ENCODE measurements at places on chromosomes 2 and 18.

DNA sequence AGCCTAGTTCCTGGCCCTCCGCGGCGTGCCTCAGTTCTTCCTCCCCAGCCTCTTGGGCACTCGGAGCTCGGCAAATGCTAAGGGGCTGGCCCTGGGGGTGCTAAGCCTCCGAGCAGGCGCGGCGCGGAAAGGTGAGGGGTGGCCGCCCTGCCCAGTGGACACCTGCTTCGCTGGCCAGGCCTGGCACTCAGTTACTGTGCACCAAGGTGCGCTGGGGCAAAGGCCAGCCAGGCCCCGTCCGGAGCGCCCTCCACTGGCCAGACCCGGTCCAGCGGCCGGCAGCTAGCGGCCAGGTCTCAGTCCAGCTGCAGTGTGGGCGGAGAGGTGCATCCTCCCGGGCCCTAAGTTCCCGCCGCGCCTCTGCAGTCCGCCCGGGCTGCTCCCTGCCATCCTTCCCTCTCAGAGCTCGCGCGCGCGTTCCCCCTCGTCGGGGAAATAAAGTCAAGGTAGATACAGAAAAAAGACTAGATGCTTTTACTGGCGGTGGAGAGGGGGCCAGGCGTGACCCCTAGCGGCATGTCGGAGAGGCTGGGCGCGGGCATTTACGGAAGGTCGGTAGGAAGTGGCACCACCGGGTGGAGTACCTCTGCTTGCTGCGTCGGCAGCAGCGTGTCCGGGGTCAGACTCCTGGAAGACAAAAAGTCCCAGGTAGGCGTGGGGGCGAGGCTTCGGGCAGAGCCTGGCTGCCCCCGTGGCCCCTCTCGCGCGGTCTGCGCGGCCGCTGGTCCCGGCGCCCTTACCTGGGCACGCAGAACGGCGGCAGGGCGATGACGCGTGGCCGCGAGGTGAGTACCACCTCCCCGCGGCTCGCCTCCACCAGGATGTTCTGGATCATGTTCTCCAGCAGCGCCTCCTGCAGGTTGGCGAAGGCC lies 9.4 kb upstream of the CRYBA2 start:
- DNase-seq = peak; percentile 26

DNA sequence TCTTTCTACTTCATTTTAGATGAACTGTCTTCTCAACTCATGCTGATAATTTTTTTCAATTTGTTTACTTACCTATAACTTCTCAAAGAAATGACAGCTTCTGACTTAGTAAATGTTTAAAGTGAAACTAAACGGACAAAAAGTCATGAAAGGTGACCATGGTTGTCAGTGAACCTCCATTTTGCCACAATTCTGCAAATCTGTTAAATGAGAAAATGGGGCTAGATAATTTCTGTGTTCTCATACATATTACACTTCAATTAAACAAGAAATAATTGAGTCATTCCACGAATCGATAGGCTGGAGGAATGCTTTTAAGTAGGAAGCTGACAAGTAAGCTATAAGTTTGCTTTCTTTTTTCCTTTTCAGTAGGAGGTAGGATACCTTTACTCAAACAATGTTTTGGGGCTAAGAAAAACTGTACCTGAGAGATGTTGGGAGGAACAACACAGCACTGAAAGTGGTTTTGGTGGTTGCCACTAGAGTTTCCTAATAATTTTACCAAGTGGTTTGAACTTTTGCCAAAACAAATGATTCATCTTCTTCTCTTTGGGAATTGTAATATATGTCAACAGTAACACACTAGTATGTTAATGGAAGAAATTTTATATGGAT lies 17.1 kb downstream of the DYNAP start:
- DNase-seq = peak; percentile 25

- DNase-seq = no peak
Measured at GRCh38 chr2:233756429-233757081, 3.5 kb upstream of the UGT1A1 start.

GRCh38 chr2:18721038-18721922 lies 131.9 kb upstream of the NT5C1B start:
- peak; percentile 40 for DNase-seq

DNA sequence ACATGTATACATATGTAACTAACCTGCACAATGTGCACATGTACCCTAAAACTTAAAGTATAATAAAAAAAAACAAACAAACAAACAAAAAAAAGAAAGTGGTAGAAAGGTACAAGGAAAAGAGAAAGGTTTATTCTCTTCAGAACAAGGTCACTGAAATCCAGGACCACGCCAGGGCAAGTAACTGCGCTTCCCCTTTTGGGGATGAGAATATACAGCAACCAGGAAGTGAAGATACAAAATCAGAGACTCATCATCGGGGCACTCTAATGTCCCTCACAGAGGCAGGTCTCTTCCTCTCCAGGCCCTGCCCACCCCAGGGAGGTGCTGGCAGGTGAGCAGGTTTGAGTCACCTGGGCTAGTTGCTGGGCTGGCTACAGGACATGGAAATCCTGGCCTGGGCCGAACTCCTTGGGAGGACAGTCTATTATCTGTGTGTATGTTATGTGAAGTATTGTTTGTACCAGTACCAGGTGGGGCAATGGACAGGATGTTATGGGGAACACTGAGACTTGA lies 100.4 kb upstream of the GPR45 start:
- no peak for DNase-seq

DNA sequence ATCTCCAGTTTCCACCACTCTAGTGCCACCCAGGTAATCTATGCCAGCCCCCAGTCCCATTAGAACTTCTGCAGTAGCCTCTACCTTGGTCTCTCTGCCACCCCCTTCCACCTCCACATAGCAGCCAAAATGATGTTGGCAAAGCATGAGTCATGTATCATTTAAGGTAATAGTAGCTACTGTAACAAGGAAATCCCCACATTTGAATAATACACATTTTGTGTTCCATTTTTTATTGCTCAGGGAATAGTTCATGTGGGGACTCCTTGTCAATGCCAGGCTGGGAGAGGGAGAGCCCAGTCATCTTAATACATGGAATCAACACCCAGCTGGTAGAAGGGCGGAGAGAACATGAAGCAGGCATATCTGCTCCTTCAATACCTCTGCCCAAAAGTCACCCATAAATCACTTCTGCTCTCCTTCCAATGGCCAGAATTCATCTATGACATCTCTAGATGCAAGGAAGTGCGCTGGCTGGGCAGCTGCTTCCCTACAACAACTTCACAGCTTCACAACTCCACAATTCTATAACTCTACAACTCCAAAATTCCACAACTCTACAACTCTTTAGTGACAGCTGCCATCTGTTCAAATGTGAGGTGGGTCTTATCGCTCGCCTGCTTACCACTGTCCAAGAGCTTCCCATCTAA lies 70.6 kb upstream of the GLS start:
- DNase-seq = no peak

GRCh38 chr2:99988599-99988998 lies 153.8 kb downstream of the AFF3 start:
- no peak for DNase-seq

GRCh38 chr2:171864357-171864985 lies 29.6 kb downstream of the SLC25A12 start:
- DNase-seq = no peak

DNA sequence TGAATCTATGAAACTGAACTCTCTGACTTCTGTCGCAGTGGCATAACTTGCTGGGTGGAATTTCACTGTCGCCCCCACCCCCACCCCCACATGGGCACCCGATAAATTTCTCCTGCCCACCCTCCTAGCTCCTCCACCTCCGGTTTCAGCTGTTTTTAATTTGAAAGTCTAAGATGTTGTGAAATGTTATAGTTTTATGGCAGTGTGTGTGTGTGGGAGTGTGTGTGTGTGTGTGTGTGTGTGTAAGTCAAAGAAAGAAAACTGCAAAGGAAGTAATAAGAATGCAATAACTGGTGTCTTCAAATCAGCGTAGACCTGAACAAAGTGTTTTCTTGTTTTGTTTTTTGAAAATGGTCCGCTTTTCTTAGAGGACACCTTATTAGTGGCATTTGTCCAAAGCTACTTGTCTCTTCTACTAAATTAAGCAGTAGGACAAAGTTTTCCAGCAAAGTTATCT lies 388 bp downstream of the DTNA start:
- DNase-seq = peak; percentile 27

DNA sequence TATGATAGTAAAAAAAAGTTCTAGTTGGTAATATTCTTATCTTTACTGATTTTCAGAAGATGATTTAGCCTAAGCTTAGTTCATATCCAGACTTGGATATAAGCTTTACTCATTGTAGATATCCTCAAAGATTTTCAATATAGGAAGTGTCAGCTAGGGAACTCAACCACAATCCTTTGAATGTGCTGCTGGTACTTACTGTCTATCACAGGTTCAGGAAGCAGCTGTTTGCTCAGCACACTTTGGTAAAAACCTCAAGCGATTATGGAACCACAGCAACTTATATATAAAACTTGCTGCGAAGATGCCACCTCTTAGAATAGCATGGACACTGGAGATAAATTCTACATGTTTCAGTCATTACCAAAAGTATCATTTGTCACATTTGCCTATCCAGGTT lies 60.1 kb upstream of the TNFRSF11A start:
- no peak for DNase-seq

DNA sequence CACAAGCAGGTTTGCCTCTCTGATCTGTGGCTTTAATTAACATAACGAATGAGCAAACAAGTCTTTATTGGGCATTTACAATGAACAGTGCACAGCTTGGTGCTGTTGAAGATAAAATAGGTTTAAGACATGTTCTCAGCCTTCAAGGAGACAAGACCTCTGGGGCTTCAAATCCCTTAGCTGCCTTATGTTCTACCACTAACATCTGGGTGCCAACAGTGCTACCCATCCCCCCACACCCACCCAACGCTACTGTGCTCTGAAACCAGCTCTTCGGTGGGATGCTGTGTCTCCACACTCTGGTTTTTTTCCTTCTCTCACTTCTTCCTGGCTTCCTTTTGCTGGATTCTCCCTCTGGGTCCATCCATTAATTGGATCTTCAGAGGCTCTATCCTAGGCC lies 14.1 kb upstream of the B3GNT2 start:
- no peak for DNase-seq

DNA sequence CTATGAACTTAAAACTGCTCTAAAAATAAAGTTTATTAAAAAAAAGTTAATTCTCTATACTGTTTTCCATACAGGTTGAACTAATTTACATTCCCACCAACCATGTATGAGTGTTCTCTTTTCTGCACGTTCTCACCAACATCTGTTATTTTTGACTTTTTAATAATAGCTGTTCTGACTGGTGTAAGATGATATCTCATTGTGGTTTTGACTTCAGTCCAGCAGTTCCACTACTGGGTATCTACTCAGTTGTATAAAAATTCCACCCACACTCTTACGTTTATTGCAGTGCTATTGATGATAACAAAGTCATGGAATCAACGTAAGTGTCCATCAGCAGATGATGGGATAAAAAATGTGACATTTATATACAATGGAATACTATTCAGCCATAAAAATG lies 33.7 kb downstream of the SPAG16 start:
- DNase-seq = peak; percentile 59

Data from EL (cell line).